LNCaP clone FGC (cell line): ENCODE measurements at places on chromosomes 1 and 21.

DNA sequence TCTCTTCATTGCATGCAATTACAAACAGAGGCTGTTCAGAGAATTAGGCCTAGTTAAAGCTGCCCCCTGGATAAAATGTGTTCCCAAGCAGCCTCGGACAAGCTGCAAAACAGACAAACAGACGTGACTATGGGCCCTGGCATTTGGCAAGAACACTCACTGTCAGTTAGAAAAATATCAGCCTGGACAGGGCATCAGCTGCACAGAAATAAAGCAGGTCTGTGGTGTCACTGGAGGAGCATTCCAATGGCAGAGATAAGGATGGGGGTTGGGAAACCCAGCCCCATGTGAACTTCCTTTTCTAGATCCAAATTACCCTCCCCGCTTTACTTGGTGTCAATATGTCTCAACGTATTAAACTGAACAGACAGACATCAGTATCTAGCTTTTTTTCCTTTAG lies 177.1 kb downstream of the GPATCH2 start:
- no peak for DNase-seq

DNA sequence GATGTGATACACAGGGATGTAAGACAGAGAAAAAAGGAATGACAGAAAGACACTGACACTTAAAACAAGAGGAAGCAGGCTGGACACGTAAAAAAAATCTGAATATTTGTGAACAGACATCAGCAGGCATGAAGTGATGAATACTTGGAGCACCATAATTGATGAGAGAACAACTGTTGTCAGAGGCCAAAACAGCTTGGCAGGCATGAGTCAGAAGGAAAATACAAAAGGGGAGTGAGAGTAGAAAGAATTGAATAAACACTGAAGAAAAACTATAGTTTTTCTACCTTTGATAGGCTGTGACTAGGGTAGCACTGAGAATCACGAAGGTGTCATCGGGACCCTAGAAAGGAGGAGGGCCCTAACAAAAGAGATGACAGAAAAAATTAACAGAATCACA lies 21.6 kb upstream of the GUCA2A start:
- DNase-seq, result no peak

DNA sequence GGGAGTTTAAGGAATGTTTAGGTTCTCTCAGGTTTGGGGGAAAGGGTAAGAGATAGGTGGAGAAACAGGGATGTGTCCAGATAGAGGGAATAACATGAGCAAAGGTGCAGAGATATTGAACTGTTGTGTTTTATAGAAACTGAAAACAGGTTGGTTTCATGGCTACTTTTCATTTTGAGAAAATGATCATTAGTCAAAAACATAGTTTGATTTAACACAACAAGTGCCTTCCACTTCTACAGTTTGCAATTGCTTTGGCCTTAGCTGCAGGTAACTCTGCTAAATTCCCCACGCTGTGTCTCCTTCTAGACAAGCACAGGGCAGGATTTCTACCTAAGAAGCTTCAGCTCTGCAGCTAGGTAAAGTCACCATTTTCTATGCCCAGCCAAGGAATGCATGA lies 124.9 kb downstream of the RGS2 start:
- DNase-seq, result no peak

GRCh38 chr1:116494745-116495144 lies 76.1 kb downstream of the CD58 start:
- DNase-seq, result no peak

DNA sequence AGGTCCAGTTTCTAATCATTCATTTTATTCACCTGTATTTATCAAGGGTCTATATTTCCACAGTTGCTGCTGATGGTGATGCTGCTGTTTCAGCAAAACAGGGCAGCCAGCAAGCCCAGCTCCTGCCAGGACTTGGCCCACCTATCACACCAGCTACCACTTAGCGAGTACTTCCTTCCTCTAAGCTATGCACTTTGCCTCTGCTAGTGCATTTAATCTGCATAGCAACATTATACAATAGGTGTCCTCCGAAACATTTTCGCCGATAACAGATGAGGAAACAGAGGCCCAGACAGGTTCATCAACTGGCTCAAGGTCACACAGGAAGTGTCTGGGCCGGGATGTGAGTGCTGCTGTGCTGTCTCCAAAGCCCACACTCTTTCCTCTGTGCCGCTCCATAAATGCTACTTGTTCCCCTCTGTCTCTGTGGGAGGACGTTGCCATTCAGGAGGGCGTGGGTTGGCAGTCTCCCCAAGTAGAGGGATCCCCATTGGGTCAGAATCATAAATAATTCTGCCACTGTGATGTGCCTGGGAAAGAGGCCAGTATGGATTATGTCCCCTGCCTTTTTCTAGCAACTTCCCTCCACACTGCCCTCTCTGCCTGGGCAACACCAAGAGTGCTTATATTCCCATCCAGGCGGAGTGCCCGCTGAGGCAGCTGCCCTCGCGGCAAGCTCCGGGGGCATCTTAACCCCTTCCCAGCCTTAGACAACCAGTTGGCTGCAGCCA lies 9.4 kb upstream of the PLEKHA6 start:
- DNase-seq, result no peak

- DNase-seq, result no peak
Measured at GRCh38 chr1:31758823-31759222, 5.3 kb downstream of the ADGRB2 start.

DNA sequence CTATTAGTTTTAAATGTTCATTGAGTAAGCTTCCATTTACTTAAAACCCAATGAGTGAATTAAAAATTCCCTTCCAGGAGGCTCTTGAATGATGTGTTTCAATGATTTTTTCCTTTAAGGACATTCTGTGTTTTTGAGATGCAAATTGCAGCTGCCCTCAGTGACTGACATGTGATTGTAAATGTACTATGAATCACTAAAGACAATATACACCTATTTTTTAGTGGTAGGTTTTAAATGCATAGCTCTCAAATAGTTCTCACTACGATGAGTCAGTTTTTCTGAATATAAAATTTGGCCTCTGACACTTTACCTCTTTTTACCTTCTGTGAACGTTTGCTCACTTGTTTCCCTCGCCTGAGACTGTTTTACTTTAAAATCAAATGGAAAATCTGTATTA lies 204.7 kb downstream of the BARHL2 start:
- no peak for DNase-seq

DNA sequence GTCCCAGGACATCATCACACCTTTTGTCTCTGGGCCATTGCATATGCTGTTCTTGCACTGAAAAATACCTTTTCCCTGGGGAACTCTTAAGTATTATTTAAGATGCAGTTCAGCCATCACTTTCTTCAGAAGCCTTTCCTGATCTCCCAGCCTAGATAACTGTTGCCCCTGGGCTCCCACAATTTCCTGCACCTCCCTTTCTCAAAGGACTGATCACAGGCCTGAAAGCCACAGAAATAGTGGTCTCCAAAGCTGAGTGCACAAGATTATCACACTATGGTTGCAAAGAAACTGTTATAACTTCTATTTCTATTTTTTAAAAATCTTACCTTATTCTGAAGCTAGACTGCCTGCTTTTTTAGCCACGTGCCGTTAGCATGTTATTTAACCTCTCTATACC lies 2.8 kb upstream of the ZSCAN20 start:
- no peak for DNase-seq

DNA sequence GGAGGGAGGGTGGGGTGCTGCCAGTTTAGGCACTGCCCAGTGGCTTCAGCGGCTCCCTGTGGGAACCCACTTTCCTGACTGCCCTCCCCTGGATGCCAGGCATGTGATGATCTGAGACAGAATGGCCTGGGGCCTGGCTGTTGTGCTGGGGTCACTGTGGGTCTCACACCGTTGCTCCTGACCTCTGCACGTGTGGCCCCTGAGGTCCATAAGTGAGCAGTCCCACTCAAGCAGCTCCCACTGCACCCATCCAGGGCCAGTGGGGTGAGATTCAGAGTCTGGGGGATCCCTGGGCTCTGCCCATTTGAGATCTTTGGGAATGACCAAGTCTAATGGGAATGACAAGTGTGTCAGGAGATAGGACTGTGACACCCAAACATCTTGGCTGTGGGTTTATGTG lies 18.0 kb downstream of the PODN start:
- DNase-seq, result no peak
